EL (cell line): ENCODE measurements at places on chromosomes 11 and 22.
A peak's percentile ranks its signal among the peaks of the same experiment; 100 is the strongest.

- peak; percentile 46 for DNase-seq
These were observed 82.7 kb downstream of the CELSR1 start for GRCh38 chr22:46454504-46455269.

- DNase-seq, result peak; percentile 62
These were observed 68.3 kb downstream of the PLEKHA7 start for GRCh38 chr11:16945671-16946469.

- DNase-seq, result no peak
These were observed 19.6 kb downstream of the RTN4R start for GRCh38 chr22:20248461-20248978.

DNA sequence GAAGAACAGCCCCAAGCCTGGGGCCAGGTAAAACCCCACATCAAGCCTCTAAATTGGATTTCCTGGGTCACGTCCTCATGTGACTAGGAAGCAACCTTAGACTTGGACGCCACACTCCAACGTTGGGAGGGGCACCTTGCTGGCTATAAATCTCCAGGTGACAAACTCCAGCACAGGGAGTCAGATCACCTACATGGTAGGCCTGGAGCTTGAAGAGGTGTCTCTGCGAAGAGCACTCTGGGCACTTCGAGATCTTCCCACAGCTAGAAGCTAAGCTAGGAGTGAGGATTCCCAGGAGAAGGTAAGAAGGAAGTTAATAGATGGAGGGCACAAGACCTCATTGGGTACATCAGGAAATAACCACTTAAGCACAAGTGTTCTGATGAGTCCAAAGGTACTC is 77.1 kb upstream of the GNAZ start:
- no peak for DNase-seq

DNA sequence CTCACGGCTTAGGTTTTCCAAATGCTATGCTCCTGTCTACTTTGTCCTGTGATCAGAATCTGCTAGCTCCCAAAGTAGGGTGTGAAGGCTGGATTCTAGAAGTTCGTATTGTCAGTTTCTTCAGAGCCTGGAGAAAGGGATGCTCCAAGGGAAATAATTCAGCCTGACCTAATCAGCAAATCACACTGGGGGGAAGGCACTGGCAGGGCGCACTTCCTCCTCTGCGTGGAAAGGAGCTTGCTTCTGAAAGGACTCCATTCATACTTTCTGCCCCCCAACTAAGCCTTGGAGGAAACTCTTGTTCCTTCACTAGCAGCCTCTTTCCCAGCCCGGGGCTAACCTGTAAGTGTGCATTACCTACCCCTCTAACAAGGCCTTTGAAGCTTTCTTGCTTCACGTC is 165.9 kb downstream of the NAV2 start:
- DNase-seq, result no peak

GRCh38 chr22:33807470-33807869 is 112.8 kb downstream of the LARGE1 start:
- no peak for DNase-seq
